Coronary artery (tissue), 2 donors: ENCODE measurements at places on chromosomes 4 and X.

DNA sequence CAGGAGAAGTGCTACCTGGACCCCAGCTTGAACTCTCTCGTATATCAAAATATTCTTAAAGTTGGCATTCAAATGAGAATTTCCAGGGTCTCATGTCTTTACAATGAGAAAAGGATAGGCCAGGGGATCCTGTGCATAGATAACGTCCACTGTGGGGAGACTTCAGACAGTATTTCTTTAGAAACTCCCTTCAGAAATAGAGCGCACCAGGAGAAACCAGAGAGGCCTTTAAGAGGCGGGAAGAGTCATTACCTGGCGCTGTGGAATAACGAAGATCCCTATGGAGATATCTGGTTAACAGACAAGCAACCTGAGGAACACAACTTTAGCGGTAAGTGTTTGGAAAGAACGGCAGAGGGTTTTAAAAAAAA, 600 bp downstream of the RADX start:
- no peak for DNase-seq

GRCh38 chr4:37994569-37994968, 34.4 kb downstream of the PTTG2 start:
- no peak for DNase-seq

- no peak for DNase-seq
Observed at GRCh38 chr4:128450326-128451120, 162.9 kb upstream of the PGRMC2 start.

- no peak for DNase-seq
Observed at GRCh38 chr4:184282895-184283654, 65.4 kb upstream of the ENPP6 start.

- no peak for DNase-seq
Observed at GRCh38 chr4:60744767-60745166, 455.4 kb upstream of the ADGRL3 start.
